ENCODE measurements at places on chromosomes 3 and 15.

DNA sequence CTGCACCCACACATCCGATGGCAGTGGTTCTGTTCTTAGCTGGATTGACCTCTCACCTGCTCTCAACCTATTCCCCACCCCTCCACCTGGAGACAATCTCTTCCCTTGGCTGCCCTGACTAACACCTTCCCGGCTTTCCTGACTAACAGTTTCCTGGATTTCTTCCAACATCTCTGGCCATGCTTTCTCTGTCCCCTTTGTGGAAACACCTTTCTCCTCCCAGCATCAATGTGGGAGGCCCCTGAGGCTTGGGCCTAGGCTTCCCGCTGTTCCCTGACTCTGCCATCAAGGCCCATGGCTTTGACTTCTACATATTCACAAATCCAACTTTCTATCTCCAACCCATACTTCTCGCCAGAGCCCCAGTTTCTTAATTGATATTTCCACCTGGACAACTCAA, 142.8 kb upstream of the ATP2B2 start:
- DNase-seq: no peak

DNA sequence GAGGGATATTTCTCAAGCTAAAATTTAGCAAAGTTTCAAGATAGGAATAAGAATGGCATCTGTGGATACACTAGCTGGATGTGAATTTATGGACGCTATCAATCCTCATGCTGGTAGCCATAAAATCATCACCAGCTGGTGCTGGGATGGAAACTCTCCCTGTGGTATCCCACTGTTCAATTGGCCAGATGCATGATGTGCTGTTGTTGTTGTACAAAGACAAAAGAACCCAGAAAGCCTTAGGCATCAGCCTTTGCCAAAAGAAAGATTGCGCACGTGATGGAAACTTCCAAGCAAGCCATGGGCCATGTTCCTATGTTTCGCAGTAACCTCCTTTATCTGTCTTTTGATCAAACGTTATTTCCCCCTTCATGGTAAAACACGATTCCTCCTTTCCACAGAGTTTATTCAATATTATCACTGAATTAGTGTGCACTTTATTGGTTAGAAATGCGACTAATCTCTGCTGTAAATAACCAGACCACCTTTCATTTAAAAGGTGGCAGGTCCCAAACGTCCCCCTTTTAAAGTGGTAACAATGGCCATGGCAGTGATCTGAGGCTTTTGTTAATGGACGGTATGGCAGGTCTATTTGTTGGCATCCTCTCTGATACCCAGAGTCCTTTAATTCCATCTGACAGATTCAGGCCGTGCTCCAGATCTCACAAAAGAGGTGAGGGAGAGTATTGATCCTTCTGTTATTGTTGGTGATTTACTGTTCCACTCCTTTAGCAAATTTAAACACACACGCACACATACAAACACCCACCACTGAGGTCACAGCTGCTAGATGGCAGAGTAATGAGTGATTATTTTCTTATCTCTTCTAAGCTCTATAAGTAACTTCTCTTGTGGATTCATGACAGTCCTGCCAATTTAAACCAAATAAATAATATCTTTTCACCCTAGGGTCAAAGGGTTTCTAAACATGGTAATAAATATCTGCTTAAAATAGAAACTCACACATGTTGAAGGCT, 291.2 kb upstream of the KCNMB2 start:
- DNase-seq: no peak

GRCh38 chr15:30062881-30063280, 19.9 kb upstream of the GOLGA8J start:
- DNase-seq: no peak

- DNase-seq: no peak
Observed at GRCh38 chr3:5185093-5185673, 2.3 kb upstream of the EDEM1 start.

- DNase-seq: peak; percentile 86
Observed at GRCh38 chr3:58307639-58308215, 1.4 kb downstream of the HTD2 start.

GRCh38 chr15:68602459-68603215, 23.8 kb downstream of the CORO2B start:
- no peak for DNase-seq

GRCh38 chr3:130548356-130548755, 31.4 kb downstream of the COL6A6 start:
- no peak for DNase-seq

DNA sequence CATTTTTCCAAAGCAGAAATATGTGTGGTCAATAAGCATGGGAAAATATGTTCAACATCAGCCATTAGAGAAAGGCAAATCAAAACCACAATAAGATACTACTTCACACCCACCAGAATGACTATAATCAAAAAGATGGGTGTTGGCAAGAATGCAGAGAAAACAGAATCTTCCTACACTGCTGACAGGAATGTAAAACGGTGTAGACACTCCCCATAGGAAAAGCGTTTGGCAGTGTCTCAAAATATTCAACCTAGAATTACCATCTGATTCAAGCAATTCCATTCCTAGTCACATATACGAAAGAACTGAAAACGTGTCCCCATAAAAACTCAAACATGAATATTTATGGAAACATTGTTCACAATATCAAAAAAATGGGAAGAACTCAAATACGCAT, 123.3 kb downstream of the ADAMTS17 start:
- DNase-seq: no peak

DNA sequence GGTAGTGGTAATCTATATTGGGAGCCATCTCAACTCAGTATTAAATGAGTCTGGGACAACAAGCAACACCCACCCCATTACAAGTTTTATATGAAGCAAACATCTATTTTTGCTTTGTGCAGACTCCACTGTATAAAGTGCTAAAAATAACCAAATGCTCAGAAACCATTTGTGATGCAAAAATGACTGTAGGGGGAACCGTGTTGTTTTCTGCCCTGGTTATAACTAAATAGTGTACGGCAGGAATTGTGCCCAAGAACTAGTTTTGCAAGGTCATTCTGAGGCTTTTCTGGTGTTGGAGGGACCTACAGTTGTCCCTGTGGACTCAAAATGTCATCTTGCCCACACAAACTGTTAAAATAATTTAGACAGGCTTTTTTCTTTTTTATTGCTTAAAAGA, 88.3 kb downstream of the ITPR1 start:
- no peak for DNase-seq
